ENCODE measurements at places on chromosomes 13 and 19.

DNA sequence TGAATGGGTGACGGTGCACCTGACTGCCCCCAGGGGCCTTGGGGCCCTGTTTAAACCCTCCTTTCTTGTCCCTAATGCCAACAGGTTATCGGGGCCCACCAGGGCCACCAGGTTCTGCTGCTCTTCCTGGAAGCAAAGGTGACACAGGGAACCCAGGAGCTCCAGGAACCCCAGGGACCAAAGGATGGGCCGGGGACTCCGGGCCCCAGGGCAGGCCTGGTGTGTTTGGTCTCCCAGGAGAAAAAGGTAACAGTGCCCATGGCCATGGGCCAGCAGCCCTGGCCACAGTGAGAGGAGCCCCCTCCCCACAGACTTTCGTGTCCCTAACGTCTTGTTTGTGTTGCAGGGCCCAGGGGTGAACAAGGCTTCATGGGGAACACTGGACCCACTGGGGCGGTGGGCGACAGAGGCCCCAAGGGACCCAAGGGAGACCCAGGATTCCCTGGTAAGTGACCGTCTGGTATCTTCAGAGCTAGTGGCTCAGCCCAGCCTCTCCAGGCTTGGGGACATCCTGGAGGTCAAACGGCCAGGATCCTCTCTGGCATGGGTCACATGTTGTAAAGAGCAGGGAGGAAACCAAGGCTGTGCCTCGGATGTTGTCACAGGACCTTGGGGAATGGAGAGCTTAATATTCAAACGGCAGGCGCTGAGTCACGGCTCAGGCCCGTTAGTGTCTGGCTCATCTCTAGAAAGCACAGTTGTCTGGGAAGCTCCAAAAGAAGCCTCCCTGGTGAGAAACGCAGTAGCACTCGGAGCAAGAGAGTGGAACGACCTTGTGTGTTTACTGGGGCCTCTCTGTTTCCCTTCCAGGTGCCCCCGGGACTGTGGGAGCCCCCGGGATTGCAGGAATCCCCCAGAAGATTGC is 58.3 kb downstream of the RAB20 start:
- no peak for DNase-seq

- no peak for DNase-seq
Measured at GRCh38 chr19:7663706-7664105, 5.1 kb upstream of the RETN start.

- no peak for DNase-seq
Measured at GRCh38 chr13:28955264-28955966, 135.3 kb downstream of the MTUS2 start.

- no peak for DNase-seq
Measured at GRCh38 chr19:54551293-54551692, 22.3 kb upstream of the LILRA2 start.

DNA sequence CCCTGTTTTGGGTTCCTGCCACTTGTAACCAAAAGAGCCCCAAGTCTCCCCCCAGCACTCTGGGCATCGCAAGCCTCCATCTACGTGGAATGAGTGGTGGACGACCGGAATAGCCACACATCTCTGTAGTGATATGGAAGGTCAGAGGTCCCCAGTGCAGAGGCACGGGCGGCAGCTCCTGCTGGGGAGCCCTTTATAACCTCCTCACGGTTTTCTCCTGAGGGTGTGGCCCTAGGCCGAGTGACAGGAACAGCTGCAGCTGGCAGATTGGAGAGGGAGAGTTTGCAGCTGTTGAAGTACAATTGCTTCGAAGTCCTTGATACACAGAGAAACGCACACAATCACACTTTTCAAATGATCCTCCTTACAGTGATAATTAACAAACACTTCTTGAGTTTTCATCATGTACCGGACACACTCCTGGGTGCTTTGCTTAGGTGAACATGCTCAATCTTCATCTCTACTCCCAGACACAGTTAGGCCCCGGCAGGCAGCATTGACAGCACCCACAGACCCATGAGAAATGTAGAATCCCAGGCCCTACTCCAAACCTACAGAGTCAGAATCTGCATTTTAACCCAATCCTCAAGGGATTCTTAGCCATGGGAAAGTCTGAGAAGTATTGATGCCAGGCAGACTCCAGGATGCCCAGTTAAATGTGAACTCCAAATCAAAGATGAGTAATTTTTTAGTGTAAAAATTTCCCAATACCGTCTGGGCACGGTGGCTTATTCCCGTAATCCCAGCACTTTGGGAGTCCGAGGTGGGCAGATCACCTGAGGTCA is 4.9 kb upstream of the ZNF787 start:
- DNase-seq, result no peak

- DNase-seq, result peak; percentile 89
Measured at GRCh38 chr13:100088644-100089464, at the start of gene PCCA. Gene PCCA, plus strand, starts transcription at chr13:100089093. Its CDS starts 28 bp downstream, at chr13:100089121.

- no peak for DNase-seq
Measured at GRCh38 chr13:26820871-26821270, 60.3 kb upstream of the GPR12 start.

DNA sequence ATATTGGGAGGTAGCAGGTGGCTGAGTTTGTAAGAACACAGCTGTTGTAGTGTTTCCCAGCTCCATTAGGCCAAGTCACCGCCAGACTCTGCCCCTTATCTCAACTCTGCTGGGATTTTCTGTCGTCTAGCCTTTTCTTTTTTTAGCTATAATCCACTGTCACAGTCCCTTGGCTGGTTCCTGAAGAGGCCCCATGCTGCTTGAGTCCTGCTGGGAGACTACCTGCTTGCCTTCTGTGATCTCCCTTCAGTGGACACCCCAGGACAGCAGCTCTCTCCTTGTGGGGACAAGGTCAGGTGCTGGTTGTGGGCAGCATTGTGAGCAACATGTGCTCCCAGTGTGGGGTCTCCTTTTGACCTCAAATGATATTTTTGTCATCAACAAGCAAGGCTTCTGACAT is 195.0 kb upstream of the ATXN8OS start:
- DNase-seq, result no peak

DNA sequence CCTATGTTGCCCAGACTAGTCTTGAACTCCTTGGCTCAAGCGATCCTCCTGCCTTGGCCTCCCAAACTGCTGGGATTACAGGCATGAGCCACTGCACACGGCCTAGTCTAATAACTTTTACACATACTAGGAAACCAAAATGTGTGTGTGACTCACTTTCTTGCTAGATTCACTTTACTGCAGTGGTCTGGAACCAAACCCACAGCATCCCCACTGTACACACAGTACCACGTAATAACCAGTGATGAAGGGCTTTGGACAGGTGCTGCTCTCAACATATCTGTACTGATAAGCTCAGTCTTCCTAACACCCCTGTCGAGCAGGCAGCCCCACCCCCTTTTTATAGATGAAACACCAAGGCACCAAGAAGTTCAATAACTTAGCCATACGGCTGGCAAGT is 5.1 kb downstream of the DNMT1 start:
- no peak for DNase-seq

DNA sequence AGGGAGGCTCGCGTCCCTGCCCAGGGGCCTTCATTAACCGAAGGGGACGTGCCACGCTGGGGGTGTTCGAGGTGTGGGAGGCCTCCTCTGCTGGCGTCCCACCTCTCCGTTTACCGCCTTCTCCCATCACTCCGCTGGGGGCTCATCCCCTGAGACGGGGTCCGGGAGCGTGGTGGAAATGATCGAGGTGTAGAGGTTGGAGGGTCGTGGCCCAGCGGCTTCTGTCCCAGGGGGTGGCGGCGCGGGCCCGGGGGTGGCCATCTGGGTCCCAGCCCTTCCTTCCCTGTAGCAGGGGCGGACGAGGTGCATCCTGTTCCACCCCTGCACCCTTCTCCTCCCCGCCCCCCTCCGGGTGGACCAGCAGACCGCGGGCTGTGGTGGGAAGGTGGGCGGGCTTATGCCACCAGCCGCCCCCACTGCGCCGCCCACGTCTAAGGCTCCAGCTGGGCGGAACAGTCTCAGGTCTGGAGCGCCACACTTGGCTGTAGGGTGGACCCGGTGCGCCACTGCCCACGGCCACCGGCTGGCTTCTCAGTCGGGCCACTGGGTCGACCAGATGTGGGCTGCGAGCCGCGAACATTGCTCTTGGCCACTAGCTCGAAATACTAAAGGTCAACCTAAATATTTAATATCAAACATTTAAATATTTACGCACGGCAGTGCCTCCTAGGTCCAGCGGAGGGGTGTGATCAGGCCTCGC is 69.5 kb downstream of the ZNF723 start:
- DNase-seq, result no peak

DNA sequence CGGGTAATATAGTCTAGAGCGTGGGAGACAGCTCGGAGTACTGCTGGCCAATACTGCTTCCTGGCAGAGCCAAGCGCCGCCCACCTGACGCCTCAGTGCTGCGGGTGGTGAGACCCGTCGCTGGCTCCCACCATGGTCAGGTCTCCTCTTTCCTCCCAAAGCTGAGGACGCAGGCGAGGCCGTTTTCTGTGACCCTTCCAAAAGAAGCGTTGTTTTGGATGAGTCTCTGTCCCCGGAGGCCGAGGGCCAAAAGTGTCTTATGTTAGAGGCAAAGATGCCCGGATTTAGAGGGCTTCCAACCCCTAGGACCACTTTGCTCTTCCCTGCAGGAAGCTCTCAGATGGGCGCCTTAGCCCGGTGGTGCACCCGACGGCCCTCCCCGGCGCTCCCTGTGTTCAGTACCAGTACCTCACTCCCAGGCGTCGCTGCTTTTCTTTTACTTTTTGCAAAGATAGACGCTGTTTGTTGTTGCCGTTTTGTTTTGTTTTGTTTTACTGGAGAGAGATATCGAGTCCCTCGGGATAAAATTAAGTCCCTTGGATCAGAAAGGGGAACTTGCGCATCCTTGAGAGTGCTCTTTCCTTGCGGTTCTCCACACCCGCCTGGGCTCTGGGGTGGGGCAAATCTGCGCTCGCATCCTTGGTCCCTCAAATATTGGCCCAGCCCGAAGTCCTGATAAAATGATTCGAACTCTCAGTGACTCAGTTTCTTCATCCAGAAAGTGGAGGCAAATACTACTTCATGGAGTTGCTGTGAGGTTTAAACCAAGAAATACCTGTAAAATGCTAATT is 7.0 kb downstream of the PDX1 start:
- DNase-seq, result no peak

- no peak for DNase-seq
Measured at GRCh38 chr13:49112782-49113525, 107.2 kb upstream of the MLNR start.
